ENCODE measurements at places on chromosomes 3 and 15.

- DNase-seq = no peak
Measured at GRCh38 chr3:53174346-53175250, 13.6 kb downstream of the PRKCD start.

DNA sequence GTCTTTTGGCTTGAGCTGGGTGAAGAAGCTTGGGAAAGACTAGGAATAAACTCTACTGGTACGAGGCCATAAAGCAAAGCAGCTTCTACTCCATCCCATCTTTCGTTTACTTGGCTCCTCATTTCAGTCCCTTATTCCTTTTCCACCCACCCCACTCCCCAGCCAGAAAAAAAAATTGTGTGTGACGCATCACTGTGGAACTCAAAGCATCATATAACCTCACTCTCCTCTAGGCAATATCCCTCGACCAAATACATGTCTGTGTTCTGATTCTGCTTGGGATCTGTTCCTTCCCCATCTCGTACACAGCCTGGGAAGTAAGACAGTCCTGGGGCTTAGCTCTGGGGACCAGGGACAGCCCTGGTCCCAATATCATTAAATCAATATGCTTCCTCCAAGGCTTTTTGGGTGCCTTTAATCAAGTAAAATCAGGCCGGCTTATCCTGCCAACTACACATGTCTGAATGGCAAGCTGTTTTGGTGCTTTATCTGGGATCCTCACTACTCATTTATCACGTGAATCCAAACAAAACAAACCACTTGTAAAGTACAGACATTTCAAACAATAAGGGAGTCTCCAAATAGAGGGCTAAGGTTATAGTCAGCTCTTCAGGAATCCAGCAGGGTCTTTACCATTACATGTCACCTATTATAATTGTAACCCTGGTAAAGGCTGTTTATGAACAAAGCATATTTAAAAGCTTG lies 74.9 kb upstream of the ZBED2 start:
- DNase-seq = no peak

- no peak for DNase-seq
Measured at GRCh38 chr15:51727141-51727897, 10.1 kb downstream of the LYSMD2 start.

- DNase-seq = no peak
Measured at GRCh38 chr15:36210426-36210825, 369.0 kb upstream of the CDIN1 start.

DNA sequence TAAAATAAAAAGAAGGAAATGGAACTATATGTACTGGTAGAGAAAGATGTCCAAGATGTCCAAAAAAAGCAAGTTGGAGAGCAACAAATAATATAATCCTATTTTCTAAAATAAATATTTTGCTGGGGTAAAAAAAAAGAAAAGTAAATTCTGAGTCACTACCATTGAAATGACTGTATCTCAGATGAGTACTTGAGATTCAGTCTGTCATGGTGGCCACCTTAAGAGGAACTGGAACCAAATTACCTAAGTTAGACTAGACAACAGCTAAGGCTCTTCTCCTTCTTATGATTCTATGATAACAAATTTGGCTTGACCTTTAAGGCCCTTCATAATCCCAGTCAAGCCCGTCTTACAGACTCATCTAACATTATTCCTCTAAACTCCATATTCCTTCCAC lies 270.6 kb upstream of the HES1 start:
- no peak for DNase-seq

DNA sequence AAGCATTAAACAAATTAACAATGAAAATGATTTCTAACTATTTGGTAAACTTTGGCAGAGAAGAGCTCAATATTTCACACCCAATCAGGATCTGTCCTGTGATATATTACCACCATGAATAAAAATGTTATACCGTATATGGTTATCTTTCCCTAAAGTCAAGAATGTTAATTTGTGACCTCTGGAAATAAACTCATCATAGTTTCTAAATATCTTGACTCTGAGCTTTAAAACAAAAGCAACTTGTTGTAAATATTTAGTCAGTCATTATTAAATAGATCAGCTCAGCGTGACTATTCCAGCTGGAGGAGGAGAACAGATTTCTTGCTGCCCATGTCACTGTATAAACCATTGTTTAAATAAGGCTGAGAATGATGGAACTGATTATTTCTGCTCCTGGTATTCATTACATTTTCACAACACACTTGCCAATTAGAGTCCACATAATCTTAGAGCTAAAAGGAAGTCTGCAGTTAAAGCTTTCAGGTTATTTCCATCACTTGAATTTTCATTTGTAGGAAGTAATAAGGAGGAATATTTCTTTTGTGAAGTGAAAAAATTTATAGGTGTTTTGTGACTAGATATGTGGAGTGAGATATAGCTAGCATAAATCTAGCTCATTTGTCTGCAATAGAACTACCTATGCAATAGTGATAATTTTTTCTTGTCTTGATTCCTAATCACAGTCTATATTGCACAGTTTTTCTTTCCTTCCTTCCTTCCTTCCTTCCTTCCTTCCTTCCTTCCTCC lies 106.5 kb upstream of the P2RY1 start:
- DNase-seq = no peak

- no peak for DNase-seq
Measured at GRCh38 chr3:108940166-108940565, 13.5 kb downstream of the GUCA1C start.

DNA sequence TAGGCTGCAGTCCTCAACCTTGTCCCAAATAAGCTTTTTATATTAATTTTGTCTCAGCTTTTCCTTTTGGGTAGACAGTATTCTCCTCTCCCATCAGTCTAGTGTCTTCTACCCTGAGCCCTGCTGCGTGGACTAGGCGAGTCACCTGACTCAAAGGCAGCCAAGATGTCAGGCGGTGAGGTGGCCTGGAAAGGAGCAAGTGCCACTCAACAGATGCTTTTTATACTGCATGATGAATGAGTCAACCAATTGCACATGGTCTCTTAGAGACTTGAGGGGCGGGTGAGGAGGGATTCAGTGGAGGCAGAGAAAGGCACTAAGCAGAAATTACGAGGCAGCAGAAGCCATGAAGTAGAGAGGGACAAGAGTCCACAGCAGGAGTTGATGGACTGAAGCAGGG lies 95.9 kb downstream of the FRMD4B start:
- DNase-seq = no peak

DNA sequence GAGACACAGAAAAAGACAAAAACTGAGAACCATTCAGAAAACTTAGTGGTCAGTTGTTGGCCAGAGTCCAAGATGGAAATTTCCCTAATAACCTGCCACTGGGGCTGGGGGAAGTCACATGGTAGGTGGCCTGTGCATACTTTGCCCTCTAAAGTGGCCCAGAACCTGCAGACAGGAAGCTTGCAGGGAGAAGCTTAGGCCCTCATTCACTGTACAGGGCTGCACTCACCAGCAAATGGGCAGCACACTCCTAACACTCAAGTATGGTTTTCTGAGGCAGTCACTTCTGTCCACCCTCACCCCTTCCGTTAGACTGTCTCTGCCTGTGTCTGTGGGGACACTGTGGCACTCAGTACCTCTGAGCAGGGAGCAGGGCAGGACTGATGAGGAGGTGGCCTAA lies 14.5 kb upstream of the RNU6-1 start:
- DNase-seq = no peak

- peak; percentile 75 for DNase-seq
Measured at GRCh38 chr3:51799879-51800749, 21.1 kb upstream of the IQCF6 start.

DNA sequence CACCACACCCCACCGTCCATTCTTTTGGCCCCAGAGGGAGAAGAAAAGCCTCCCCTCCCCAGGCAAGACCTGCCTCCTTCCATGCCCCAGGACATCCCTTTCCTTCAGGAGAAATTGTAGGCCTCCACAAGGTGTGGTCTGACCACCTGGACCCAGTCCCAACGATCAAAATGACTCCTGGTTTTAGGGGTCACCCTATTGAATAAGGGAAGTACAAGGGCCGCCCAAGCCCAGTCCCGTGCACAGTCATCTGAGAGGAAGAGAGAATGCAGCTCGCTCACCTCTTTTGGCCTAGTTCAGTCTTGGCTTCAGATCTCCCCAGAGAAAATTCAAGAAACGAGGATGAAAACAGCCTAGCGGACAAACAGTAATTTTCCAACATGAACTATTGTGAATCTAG lies 249.1 kb downstream of the UACA start:
- no peak for DNase-seq

DNA sequence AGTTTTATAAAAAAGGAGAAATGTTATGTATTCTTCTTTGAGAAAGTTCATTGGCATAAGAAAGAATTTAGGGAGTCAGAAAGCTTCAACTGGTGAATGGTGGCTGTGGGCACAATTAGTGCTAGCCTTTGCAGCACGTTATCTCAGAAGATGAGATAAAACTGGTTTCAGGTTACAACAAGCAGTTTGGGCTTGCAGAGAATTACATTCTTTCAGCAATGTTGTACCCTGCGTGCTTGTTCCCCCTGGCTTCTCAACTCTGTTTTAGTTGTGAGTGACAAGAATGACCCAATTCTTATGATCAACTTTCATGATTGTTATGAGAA lies 31.6 kb upstream of the ACP3 start:
- no peak for DNase-seq

GRCh38 chr3:187039100-187039722 lies 100.1 kb downstream of the RPL39L start:
- no peak for DNase-seq

DNA sequence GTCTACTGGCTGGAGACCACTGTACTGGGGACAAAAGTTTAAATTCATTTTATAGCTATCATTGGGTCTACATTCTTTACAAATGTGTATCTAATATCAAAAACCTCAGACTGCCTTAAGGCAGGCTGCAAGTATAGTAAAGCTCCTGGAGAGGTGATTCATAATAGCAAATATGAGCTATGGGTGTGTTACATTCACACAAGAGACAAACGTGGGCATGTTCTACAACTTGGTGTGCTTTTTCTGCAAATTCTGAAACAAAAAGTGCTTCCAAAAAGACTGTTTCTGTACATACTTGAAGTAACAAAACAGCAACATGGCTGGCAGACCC lies 1101.4 kb downstream of the ROBO1 start:
- DNase-seq = no peak

DNA sequence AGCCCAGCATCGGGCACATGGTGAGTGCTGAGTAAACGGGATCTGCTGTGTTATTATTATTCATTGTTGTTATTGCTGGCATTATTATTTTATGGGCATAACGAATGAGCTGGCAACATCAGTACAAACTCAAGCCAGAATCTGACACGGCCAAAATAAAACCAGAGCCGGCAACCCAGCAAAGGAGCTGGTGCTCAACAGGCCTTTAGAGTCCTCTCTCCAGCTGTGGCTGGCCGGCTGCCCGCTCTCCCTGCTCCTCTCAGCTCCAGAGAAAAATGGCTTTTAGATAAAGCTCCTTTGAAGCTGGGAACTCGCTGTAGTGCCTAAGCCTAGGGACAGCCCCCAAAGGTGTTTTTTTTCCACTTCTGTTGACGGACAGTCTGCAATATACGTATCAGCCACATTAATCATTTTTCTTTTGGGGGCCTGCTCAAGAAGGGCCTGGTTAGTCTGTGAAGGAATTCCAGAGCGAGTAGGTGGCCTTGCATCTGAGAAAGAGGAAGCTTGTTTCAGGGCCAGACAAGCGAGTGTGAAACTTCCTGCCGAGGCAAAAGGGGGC lies 193.9 kb upstream of the UBE2E1 start:
- no peak for DNase-seq

GRCh38 chr3:156602424-156602823 lies 47.5 kb upstream of the SSR3 start:
- DNase-seq = no peak
